Pulmonary artery endothelial cell (primary cell): ENCODE measurements at places on chromosomes 5 and 9. TPM values are rescaled to one million over a fixed set of nuclear protein-coding genes. Genes with fewer than 3 reads are reported as not detected.

SPINK7 gene
- total RNA-seq, result not detected in 2 replicates

GRCh38 chr5:9519537-9519936 lies 26.3 kb downstream of the SEMA5A start:
- DNase-seq, result no peak

GRCh38 chr5:55603922-55604321 lies 69.2 kb upstream of the PLPP1 start:
- no peak for DNase-seq

DNA sequence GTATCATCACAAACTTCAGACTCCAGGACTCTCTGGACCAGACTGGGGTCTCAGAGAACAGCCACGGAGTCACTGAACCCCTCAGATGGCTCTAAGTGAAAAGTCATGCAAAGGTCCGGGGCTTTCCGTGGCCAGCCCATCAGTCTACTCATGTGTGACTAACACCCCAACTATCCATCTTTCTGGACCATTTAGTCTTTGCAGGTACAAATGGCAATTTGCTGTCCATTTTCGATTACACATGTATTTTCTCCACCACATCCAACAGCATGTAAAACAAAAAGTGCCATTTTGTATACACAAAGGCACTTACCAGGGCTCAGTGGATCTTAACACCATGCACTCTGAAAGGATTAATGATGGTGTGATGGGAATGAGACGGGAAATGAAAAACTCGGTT lies 387.7 kb downstream of the BNC2 start:
- no peak for DNase-seq

DNA sequence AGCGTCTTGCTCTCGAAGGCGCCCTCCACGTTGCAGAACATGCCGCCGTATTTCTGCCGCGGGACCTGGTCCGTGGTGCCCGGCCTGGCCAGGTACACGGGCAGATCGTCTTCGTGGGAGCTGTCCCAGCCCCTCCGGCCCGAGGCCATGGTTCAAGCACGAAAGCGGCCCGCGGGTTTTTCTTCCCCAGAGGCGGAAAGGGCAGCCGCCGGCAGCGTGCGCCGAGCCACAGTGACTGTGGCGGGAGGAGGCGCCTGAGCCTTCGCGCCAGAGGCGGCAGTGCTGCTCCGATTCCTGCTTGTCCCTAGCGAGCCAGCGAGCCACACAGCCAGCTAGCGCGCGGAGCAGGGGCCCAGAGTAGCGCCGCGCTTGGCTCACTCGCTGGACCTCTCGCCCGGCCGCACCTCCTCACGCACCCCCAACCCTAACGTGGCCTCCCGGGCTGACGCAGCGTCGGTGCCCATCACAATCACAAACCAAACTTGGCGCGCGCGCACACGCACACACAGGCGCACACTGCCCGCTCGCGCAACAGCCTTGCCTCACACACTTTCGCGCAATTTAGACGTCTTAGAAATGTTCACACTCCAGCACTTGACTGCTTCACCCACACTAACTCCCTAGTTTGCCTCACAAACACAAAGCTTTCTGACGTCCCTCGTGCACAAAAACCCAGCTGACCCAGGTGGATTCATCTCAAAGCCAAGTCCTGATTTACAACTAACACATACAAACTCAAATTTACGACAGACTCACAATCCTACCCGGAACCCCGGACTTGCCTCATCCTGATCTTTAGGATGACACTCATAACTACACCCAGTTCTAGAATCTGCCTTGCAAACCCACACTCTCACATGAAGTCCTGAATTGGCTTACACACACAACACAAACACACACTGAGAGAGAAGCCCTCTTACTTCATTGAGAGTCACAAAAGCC lies at the start of gene DPYSL3:
Gene DPYSL3, minus strand, starts transcription at position 359 of the 942 bp plus-strand sequence. Its CDS starts 210 bp downstream, at position 149.
- DNase-seq, result peak; percentile 58

DNA sequence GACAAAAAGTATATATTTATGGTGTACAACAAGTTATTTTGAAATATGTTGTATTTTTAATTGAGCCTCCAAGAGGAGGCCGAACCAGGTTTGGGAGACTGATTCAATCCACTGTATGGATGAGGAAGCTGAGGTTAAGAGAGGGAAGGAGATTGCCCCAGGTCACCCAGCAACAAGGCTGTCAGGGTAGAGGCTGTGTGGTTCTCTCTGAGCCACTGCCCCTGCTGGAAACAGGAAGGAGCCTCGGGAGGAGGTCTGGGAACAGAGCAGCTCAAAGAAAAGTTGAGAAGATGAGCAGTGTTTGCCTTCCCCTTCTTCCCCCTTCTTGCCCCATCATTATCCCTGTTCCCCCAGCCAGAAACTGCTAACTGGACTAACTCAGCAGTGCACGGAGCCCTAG lies 6.6 kb upstream of the FAT2 start:
- DNase-seq, result no peak

IL9 gene
- not detected in 2 replicates for total RNA-seq

DNA sequence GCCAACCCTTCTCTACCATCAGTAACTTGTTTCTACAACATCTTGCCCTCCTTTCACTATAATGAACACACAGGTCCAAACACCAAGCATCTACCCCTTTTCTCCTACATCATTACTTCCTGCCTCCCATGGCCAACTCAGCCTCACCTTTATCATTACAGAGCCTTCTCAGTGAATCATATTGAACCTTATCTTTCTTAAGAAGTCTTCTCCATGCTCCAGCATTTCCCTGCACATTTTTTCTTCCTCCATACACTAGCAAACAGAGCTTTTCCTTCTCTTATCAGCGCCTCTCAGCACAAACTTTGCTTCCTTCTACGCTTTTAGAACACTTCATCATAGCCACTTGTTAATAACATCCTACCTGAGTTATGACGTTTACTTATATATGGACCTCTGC lies 148.2 kb downstream of the ARL15 start:
- no peak for DNase-seq

- DNase-seq, result no peak
These were observed 3.5 kb downstream of the AHRR start for GRCh38 chr5:324736-325612.

GRCh38 chr5:28077291-28078240 lies 1039.2 kb upstream of the CDH9 start:
- DNase-seq, result no peak

PCDHAC1 gene
- 0.07 TPM in 2 replicates for total RNA-seq

- DNase-seq, result no peak
These were observed 35.1 kb downstream of the NNT start for GRCh38 chr5:43638107-43638506.

DNA sequence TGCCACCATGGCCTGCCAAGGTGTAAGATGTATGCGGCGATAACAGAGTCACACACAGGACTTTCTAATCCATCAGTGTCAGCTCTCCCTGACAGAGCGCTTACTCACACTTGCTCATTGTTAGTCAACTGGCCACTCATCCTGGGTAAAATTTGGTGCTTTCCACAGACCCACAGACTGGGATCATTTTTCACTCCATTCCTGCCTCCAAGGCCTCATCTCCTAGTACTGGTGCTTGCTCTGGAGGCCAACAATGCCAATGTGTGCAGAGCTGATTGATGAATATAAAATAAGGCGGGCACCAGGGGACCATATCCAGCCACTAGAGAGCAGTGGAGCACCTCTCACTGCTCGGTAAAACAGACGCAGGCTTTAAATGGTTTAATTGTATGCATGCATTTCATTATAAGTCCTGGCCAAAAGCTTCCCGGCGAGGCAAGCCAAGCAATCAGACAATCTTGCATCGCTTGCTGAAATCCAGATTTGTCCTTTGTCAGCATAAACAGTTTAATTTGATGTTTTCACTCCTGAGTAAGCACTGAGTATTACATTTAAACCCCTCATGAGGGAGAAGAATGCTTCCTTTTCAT lies 22.3 kb downstream of the PSMB7 start:
- DNase-seq, result peak; percentile 40

CDKN2A gene
- 2.0 and 6.9 TPM in 2 replicates for total RNA-seq

DNA sequence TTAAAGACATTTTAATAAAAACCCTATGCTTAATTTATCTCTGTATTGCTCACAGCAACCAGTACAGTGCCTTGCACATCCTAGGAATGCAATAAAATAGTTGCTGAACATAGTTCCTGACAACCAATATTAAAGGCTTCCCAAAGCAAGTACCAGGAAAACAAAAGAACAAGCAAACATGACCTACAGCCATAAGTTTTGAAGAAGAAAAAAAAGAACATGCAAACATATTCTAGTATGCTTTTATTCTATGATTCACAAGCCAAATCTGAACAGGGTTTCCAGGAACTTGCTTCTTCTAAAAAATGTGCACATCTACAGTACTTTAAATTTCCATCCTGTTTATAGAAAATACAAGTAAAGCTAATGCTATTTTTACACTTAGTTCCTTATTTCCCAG lies 4.5 kb downstream of the CEMIP2 start:
- DNase-seq, result no peak

SLC2A6 gene
- total RNA-seq, result 36.0 and 42.3 TPM in 2 replicates

OGN gene
- total RNA-seq, result not detected in 2 replicates

SPOCK1 gene
- total RNA-seq, result 70.3 and 324 TPM in 2 replicates

GRCh38 chr9:79670269-79670961 lies 98.7 kb downstream of the TLE4 start:
- no peak for DNase-seq

GRCh38 chr5:6383376-6383775 lies 5.0 kb upstream of the MED10 start:
- no peak for DNase-seq

C9orf78 gene
- 42.3 and 49.8 TPM in 2 replicates for total RNA-seq

ARHGEF37 gene
- 7.3 and 9.2 TPM in 2 replicates for total RNA-seq

CCL21 gene
- total RNA-seq, result not detected in 2 replicates

- peak; percentile 3 for DNase-seq
These were observed 47.1 kb upstream of the SH3GL2 start for GRCh38 chr9:17531642-17532254.

GRCh38 chr9:8558176-8558575 lies 758.6 kb upstream of the DMAC1 start:
- no peak for DNase-seq

GRCh38 chr9:16868701-16869100 lies 1.8 kb downstream of the BNC2 start:
- no peak for DNase-seq

WDR38 gene
- total RNA-seq, result 0.07 TPM in 1 of 2 replicates, not detected in the other

DNA sequence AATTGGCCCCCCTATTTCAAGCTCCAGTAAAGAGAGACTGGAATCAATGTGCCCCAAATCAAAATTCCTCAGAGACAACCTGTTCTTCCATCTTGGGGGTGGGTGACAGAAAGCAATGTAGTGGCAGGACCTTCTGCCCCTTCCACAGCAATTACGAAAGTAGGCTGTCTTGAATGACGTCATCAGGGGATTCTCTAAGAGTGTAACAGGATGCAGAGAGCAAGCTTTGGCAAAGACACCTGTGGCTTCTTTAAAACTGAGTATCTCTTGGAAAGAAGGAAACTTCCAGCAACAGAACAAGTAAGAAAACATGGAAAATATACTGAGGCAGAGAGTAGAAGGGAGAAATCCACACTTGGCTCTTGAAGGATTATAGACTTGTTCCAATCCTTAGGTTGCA lies 247.6 kb upstream of the PDE4D start:
- no peak for DNase-seq

DNA sequence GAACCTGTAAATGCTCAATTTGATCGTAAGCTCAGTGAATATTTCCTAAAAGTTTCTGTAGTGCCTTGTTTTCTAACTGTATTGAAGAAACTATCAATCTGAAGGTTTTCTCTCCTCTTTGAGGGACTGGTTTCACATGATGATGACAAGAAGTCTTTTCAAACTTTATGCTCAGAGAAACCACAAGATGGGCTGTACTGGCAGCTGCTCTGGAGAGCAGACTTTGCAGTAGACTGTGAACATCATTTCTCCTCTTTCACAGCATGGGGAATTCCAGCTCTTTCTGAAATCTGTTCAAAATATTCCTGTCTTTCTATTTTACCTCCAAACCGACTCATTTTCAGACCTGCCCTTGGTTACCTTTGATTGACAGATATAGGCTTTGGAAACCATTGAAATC lies 194.4 kb downstream of the IZUMO3 start:
- DNase-seq, result no peak

- no peak for DNase-seq
These were observed 205.0 kb upstream of the ACTBL2 start for GRCh38 chr5:57687596-57687995.

PCDHB16 gene
- total RNA-seq, result under 0.01 and 0.13 TPM in 2 replicates

- no peak for DNase-seq
These were observed 110.6 kb upstream of the FER start for GRCh38 chr5:108637134-108637533.

GRCh38 chr9:121930956-121931355 lies 162.2 kb downstream of the TTLL11 start:
- DNase-seq, result no peak

DNA sequence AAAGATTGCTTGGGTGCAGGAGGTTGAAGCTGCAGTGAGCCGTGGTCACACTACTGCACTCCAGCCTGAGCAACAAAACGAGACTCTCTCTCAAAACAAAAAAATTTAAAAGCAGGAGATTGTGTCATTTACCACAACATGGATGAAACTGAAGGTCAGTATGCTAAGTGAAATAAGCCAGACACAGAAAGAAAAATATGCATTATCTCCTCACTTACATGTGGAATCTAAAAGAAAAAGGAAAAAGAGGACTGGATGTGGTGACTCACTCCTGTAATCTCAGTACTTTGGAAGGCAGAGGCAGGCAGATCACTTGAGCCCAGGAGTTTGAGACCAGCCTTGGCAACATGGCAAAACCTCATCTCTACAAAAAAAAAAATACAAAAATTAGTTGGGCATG lies 146.8 kb upstream of the DAPK1 start:
- no peak for DNase-seq

DNA sequence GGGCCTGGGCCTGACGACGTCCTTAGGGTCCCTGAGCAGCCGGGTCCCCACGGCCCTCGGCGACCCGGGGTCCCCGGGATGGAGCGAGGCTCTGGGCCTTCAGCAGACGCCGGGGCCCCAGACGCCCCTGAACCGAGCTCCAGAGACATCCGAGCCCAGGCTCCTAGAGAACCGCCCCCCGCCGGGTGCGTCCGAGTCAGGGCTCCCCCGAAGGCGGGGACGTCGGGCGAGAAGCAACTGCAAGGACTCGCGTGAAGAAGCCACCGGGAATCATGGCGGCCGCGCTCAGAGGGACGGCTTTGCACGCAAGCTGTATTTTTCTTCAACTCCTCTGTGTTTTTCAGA lies 25.5 kb downstream of the IRX4 start:
- DNase-seq, result no peak

DNA sequence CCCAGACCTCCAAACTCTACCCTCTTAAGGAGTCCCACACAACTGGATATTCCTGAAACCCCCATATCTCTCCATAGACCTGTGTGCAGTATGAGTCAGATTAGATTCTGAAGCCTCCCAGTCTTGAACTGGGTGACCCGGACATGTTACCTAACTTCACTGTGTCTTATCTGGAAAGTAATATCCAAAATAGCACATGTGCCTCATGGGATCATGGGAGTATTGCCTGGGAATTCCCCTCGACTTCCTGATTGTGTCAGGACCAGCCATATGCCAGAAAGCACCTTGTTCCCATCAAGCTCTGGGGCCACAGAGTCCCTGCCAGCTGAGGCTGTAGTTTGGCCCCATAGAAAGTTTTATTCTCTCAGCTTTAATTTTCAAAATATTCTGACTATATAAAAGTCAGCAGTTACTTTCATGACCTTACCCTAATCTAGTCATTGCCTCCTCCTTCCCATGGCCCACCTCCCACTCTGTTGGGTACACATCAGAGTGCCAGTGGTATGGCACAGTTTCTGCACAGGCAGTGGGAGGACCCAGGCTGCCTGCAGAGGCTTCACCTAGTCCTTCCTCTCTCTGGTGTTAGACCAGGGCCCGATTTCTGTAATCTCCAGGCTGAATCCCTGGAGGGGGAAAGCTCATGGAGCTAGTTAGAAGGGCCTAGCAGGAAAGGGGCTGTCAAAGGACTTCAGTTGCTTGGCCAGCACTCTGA lies 19.5 kb upstream of the B4GALT1 start:
- DNase-seq, result no peak
